ENCODE measurements at places on chromosomes 3 and 15.
A peak's percentile ranks its signal among the peaks of the same experiment; 100 is the strongest.

- DNase-seq: no peak
These were observed 28.8 kb upstream of the TRIM59 start for GRCh38 chr3:160478338-160478737.

GRCh38 chr3:149087208-149087607, 875 bp upstream of the HLTF start:
- no peak for DNase-seq

GRCh38 chr3:119294696-119295671, 801 bp downstream of the ARHGAP31 start:
- DNase-seq: no peak

GRCh38 chr3:53617893-53618523, 123.6 kb downstream of the CACNA1D start:
- DNase-seq: no peak

DNA sequence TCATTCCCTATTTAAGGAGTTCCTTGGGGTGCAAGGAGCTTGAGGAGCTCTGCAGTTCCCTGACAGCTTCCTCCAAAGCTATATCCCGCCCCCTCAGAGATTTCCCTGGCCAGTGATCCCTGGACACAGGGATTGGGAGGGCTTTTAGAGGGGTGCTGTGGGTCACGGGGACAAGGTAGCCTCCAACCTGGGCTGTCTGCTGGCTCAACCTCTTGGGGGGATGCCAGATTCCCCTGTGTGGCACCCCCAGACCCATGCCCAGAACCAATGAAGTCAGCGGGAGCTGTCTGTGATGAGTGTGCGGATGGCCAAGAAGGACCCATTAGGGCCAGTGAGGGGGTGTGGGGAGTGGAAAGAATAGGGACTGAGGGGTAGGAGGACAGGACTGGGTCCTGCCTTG, 21.0 kb upstream of the ATP2B2 start:
- DNase-seq: no peak

GRCh38 chr3:112333002-112333380, at the start of gene CD200:
Gene CD200, plus strand, starts transcription at chr3:112333156. Its CDS starts 57 bp downstream, at chr3:112333213.
- DNase-seq: peak; percentile 19

GRCh38 chr15:47688573-47689086, 28.7 kb upstream of the SEMA6D start:
- DNase-seq: no peak

GRCh38 chr15:55708720-55709119, 34.2 kb downstream of the PRTG start:
- DNase-seq: no peak

GRCh38 chr3:153045150-153045549, 116.9 kb upstream of the RAP2B start:
- DNase-seq: no peak

DNA sequence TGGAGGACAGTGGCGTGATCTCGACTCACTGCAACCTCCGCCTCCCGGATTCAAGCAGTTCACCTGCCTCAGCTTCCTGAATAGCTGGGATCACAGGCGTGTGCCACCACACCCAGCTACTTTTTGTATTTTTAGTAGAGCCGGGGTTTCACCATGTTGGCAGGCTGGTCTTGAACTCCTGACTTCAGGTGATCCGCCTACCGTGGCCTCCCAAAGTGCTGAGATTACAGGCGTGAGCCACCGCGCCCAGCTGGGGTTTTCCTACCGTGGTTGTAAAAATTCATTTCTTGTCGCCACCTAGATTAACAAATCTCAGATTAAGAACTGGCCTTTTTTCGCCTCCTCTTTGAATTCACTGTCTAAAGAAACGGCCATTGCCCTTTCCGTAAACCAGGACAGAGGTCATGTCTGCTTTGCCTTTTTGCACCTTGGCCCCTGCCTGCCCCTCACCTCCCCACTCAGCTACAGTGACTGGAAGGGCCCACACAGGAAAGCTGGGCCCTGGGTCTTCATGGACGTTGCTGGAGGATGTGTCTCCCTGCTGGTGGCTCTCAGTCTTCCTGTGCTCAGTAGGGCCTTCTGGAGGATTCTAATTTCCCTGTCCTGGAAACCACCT, 17.2 kb downstream of the ZNF710 start:
- no peak for DNase-seq

DNA sequence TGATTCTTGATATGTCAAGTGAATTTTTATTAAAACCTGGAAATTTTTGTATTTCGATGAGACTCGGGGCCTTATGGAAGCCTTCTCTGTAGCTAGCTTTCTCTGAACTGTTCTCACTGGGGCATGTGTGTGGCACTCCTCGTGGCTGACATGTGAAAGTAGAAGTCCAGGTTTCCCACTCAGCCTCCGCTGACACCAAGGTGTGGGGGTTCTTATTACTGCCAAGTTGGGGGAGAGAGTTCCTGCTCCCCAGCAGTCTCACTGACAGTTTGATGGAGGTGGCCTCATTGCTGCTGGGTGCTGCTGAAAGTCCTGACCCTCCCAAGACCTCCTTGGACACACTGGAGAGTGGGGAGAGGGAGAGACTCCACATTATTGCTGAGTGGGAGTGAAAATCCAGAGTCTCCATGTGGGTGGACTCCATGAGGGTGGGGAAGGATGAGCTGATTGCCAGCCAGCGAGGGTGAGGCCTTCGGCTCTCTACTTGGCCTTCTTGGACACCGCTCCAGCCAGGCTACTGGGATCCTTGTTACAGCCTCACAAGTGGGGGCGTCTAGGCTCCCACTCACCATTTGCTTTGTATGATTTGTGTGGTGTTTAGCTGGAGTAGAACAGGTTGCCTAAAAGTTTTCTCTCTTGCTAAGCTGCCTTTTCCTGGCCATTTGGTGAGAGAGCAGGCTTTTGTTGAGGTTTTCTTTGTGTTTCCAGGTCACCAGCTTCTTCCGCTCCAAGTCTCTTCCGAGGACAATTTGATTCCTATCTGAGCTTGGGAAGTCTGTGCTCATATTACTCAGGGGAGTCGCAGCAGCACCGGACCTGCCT, 64.1 kb downstream of the LSM3 start:
- no peak for DNase-seq

DNA sequence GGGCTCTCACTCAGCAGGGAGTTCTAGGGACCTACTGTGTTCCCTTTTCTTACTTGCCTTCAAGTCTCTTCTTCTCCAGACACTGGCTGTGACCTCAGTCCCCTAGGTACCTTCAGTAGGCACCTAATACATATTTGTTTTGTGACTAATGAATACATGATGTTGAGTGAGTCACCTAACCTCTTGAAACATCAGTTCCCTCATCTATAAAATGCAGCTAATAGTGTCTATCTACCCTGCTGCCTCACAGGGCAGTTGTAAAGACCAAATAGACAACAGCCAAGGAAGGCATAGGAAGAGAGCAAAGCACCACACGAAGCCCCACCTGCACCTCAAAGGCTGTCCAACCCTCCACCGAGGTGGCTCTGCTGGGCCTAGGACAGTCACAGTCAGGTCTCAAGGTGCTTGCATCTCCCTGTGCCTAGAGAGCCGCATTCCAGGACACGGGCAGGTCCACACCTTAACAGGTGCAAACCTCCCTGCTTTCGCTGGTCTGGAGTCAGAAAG, 29.1 kb downstream of the DAPK2 start:
- DNase-seq: no peak

GRCh38 chr15:77527831-77528231, 104.9 kb downstream of the LINGO1 start:
- no peak for DNase-seq

DNA sequence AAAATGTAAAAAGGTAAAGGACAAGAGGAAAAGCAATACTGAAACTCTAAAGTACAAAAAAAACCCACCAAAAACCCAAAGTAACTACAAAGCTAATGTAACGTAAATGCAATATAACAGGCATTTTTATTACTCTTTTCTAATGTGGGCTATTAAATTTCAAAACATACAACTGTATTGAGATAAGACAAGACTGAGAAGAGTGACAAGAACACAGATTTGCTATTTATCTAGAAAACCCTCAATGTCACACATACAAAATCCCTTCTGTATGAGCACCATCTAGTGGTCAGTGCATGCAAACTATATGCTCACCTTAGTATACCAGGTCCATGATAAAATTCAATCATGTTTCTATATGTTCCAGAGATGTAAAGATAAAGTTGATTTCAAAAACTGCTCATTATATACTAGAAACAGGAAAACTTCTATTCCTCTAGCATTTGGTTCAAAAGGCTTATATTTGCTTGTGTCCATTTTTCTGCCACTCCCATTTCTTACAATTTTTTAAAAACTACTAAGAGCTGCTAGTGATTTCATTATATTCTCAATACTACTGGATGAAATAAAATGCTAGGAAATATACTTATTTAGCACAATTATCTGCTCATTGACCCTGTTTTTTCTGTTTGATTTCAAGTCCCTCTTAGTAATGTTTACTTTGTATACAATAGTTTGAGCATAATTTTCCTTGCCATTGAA, 111.4 kb downstream of the DLG1 start:
- no peak for DNase-seq

DNA sequence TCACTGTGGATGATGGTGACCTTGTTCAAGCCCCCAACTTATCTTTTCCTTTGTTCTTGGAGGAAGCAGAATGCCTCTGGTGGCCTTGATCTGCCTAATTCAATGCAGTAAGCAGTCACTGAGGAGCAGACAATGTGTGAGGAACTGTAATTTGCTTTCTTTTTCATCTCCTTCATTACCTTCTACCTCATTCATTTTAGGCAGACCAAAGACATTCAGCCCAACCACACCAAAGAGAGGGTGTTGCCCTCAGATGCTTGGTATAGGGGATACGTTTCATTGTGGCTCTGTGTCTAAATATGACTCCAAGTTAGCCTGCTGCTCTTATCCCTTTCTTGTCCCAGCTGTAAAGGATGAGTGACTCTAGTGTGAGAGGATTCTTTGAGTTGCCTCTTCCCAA, 15.3 kb downstream of the EXOSC7 start:
- DNase-seq: no peak

DNA sequence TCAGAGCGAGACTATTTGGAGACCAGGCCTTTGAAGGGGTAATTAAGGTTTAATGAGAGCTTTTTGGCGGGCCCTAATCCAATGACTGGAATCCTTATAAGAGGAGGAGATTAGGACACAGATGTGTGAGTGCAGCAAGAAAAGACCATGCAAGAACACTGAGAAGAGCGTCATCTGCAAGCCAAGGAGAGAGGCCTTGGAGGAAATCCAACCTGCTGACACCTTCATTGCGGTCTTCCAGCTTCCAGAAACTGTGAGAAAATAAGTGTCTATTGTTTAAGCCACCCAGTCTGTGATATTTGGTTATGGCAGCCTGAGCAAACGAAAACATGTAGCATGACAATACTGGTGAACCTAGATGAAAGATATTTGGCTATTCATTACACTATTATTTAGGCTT, 23.0 kb upstream of the MUSTN1 start:
- DNase-seq: no peak

DNA sequence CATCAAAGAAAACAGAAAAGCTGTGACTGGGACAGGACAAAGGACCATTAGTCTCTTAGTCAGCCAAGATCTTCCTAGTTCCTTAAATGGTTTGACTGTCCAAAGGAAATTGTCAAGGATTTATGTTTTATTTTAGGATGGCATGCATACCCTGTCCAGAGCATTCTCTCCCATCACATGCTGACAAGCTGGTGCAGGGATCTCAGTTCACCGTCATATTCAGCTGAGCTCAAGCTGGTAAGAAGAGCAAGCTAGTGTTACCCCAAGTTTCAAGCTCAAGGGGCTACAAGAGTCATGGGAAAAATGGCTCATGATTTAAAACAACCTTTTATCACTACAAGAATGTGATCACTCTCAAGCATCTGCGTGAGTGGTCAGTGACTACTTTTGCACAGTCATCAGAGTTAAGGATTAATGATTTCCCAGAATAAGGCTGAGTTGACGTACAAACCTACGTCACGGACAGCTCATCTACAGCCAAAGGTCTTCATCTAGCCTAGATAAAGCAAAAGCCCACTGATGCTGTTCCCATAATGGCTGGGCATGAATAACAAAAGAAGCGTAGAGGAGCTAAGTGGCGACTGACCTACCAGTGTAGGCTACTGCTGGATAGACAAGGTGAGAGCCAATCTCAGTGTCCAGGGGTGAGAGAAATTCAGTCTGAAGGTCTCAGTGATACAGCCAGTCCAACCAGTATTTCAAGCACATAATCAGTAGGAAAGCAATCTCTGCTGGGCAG, 157.5 kb downstream of the GABRB3 start:
- DNase-seq: no peak

GRCh38 chr15:74657846-74658245, 38.0 kb downstream of the EDC3 start:
- DNase-seq: no peak

DNA sequence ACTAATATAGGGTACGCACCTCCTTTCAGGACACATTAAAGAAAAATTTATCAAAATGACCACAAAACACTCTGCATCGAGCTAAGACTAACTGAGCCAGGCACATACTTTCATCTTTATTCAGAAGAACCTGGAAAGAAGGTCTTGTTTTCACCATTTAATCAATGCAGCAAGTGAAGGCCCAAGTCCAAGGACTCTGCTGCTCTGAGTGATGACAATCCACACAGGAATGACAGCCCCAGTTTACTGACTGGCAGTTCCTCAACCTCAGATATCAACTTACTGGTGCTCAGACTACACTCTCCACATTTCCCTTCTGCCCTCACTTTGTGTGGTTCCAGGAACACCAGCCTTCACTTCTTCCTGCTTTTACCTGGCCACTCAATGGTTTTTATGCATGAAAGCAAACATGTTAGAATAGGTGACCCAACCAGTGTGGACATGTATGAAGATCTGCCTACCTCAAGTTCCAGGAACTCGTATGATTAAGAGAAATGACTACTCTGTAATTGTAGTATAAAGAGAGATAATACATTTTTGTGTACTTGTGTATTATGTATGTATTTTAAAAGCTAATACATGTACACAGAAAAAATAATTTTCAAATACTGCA, 29.1 kb upstream of the RASA2 start:
- no peak for DNase-seq

DNA sequence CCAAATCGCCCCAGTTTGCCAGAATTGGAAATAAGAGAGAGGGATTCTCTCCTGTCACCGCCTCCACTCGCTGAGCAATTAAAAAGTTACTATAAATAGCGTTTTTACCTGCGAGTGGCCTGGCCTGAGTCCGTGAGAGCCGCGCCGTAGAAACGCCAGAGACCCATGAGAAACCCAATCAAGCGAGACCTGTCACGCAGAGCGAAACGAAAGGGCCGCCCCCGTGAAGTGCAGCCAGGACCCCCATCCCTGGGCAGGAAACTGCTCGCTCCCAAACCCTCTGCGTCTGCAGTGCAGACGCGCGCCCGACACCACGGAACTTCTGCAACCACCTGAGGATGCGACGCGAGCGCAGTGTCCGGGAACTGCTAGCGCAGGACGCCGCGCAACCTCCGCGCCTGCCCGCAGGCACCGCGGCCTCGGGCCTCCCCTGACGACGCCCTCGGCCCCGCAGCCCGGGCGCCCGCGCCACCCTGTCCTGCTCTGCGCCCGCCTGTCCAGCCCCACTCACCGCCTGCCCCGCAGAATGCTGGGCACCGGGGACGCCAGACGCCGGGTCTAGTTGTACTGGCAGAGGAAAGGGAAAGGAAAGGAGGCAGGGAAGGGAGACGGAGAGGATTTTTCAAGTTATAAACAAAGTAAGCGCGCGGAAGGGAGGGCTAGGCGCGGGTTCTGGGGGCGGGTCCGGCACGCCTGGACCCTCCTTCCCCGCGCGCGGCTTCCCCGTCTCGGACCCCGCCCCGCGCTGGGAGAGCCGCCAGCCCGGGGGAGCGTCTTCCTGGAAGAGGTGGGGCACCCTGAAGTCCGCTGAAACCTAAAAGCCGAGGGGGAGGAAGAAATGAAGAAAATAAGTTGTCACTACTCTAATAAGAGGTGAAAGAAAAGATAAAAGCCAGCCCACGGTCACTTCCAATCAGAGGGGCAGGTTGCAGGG, at the start of gene PLSCR4:
Gene PLSCR4 (minus strand): TSS at position 657 of the 934 bp plus-strand sequence. CDS start 29,034 bp downstream, outside the sequence.
- DNase-seq: no peak

- DNase-seq: no peak
These were observed 20.6 kb upstream of the WWTR1 start for GRCh38 chr3:149678351-149678950.

GRCh38 chr3:101779822-101780381, 891 bp downstream of the NXPE3 start:
- no peak for DNase-seq
